ENCODE measurements at places on chromosomes 2 and 18. TPM values are rescaled to one million over a fixed set of nuclear protein-coding genes. Genes with fewer than 3 reads are reported as not detected.

DNA sequence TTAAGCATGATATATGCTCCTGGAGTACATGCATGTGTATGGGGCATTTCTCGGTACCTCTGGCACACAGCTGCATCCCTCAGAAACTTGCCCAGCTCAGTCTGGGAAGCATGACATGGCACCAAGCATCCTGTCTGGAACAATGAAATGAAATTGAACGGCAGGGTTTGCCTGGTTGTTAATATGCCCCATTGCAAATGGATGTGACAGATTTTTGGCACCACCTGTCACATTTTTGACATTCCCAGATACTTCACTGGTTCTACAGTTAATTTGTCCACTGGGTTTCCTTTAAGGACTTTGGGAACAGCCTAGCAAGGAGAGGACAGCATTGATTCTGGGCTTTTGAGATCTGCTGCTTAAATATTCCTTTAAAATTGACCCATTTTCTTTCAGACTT, 305.8 kb downstream of the TSN start:
- no peak for DNase-seq

- no peak for DNase-seq
Observed at GRCh38 chr2:224941960-224942359, 100.3 kb downstream of the DOCK10 start.

DNA sequence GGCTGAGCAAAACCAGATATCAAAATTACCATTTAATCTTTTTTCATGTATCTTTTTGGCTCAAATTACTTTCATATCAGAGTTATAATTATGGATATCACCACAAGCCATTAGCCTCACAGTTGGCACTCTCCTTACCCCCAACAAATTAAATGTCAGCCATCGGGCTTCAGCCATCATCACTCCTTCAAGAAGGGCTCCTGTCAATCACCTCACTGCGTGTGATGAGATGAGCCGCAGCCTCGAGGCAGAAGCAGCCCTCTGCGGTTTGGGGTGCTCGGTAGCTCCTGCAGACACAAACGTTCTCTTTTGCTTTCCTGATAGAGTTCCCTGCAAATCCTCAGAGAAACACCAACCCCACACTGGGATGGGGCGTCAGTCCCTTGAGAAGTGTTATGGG, 94.1 kb downstream of the DNER start:
- DNase-seq = no peak

DNA sequence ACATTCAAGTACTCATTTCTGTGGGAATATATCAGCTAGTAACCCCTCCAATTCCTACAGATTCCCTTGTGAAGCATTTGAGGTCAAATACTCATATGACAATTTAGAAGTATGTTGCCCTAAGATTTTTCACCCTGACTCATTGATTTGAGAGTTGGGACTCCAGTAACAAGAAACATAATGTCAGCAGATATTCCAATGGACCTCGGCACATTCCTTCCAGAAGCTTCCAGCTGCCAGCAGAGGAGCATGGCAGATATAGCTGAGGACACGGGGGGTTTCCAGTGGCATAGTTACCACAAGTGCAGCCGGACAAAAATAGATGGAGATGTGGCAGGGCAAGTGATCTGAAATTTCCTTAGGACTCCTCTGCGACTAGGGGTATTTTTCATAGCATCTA, 101.9 kb upstream of the ARHGAP28 start:
- DNase-seq = no peak

DNA sequence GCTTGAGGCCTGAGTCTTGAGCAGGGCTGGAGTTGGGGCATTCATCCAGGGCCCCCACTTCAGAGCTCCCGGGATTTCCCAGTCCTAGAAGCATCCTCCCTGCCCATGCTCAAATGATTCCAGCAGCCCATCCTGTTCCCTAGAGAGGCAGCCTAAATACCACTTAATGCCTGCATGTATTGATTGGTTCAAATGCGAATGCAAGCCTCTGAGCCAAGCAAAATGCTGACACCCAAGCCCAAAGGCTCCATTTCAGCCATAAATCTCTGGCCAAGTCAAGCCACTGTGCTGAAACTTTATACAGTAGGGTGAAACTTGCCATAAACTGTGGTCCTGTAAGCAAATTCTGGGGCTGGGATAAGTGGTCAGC, 279.8 kb downstream of the CLIP4 start:
- DNase-seq = no peak

- DNase-seq = no peak
Observed at GRCh38 chr2:55620123-55620779, 2.8 kb upstream of the PPP4R3B start.

DNA sequence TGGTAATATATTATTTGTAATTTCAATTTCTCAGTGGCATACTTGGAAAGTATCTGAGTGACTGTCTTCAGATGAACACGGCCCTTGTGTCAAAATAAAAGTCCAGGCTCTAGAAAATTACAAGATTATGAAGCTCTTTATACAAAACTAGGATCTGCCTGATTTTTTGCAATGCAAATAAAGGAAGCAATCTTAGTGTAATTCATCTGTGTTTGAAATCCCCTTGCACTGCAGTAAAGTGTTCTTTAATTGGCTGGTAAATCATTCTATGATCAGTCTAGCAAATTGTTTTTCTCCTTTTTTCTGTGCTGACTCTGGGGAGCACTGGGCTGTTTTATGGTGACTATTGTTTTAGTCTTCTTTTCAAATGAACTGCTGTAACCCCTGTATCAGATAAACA, 1039.0 kb downstream of the SOCS6 start:
- DNase-seq = no peak

DNA sequence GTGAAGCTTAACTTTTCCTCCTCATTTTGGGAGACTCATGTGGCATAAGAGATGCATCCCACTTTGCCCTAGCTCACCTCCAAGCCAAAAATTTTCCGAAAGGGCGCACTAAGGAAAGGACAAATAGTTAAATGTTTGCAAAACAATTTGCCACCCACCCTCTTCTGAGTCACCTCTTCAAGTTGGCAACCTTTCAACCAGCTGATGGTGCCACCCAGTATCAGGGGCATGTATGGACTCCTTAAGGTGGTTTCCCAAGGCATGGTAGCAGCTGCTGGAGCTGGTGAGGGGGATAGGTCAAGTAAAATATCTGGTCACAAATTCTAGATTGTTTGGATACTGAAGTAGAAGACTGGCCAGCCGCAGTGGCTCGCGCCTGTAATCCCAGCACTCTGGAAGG, 17.2 kb upstream of the ITGAV start:
- no peak for DNase-seq

MRPS5 gene
- 32.9 TPM for total RNA-seq

HOXD11 gene
- total RNA-seq = not detected

- no peak for DNase-seq
Observed at GRCh38 chr2:187349326-187349944, 98.6 kb downstream of the CALCRL start.

OR6B2 gene
- not detected for total RNA-seq

CYRIA gene
- 2.1 TPM for total RNA-seq

GRCh38 chr18:59011786-59012185, 127.9 kb upstream of the SEC11C start:
- DNase-seq = no peak

- DNase-seq = no peak
Observed at GRCh38 chr2:62713837-62714236, 8.3 kb downstream of the EHBP1 start.

DNA sequence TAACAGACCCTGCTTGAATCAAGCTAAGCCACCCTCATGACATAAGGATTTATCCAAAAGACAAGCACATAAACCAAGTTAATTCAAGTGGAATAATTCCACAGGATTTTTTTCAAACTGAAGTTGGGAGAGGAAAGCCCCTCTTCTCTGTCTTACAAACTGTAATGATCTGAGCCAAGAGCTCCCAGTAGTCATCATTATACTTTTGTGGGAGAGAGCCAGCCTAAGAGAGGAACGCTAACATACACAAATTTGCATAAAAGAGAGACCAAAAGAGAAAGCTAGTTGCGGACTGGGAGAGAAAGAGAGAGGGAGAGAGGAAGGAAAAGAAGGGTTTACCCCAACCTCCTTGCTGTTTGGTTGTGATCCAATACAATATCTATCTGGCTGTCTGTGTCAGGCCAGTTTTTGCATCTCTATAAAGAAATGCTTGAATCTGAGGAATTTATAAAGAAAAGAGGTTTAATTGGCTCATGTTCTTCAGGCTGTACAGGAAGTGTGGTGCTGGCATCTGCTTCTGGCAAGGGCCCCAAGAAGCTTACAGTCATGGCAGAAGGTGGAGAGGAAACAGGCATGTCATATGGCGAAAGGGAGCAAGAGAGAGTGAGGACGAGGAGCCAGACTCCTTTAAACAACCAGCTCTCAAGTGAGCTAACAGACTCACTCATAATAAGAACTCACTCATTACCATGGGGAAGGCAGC, 20.8 kb upstream of the PUM2 start:
- DNase-seq = no peak

RNF152 gene
- total RNA-seq = 137 TPM

GRCh38 chr2:191832668-191833067, 14.2 kb downstream of the CAVIN2 start:
- DNase-seq = no peak

DYTN gene
- total RNA-seq = not detected

GRCh38 chr2:25971596-25971995, 10.7 kb downstream of the KIF3C start:
- no peak for DNase-seq

DNA sequence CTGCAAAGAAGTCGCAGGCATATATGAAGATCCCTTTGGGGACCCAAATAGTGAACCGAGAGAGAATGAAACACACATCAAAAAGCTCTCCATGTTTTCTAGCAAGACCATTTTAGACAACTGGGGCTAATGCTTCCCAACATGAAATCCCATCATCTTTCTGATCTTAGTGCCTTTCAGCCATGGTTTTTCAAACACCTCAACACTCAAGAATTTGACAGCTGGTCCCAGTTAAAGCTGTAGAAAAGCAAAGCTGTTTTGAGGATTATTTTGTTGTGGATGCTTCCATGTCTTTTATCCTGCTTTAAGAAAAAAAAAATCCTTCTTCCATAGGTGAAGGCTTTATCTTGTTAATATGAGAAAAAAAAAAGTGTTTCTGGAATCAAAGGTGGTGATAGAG, 259.1 kb downstream of the STK39 start:
- no peak for DNase-seq

GRCh38 chr2:63553049-63553448, 35.2 kb downstream of the WDPCP start:
- DNase-seq = no peak

DNA sequence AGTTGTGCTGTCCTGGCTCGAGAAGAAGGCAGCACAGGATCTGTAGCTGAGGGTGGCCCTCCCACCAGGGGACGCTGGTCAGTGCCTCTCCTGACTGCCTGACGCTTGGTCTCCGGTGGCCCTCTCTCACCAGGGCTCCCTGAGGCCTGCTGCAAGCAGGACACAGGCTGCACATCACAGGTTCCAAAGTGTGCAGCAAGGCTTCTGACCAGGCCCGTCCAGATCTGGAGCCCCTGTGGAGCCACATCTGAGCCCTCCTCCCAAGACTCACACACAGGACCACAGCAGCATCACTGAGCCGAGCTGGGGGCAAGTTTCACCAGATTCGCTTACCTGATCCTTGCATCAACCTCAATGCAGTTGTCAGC, 12.1 kb downstream of the AMER3 start:
- no peak for DNase-seq

- no peak for DNase-seq
Observed at GRCh38 chr2:131584380-131584779, 56.7 kb downstream of the CCDC74A start.

GYPC gene
- 46.4 TPM for total RNA-seq

- no peak for DNase-seq
Observed at GRCh38 chr2:82254728-82255127, 1950.2 kb upstream of the LRRTM1 start.

- DNase-seq = no peak
Observed at GRCh38 chr18:69215161-69215560, 185.5 kb upstream of the DOK6 start.

All from chondrocyte (in vitro differentiated cells).